ENCODE measurements at places on chromosomes 12 and 14. TPM values are rescaled to one million over a fixed set of nuclear protein-coding genes. Genes with fewer than 3 reads are reported as not detected.

- no peak for DNase-seq
These were observed 10.1 kb downstream of the PPP1CC start for GRCh38 chr12:110732572-110732971.

GRCh38 chr14:77105145-77105939 lies 7.3 kb downstream of the CIPC start:
- no peak for DNase-seq

DNA sequence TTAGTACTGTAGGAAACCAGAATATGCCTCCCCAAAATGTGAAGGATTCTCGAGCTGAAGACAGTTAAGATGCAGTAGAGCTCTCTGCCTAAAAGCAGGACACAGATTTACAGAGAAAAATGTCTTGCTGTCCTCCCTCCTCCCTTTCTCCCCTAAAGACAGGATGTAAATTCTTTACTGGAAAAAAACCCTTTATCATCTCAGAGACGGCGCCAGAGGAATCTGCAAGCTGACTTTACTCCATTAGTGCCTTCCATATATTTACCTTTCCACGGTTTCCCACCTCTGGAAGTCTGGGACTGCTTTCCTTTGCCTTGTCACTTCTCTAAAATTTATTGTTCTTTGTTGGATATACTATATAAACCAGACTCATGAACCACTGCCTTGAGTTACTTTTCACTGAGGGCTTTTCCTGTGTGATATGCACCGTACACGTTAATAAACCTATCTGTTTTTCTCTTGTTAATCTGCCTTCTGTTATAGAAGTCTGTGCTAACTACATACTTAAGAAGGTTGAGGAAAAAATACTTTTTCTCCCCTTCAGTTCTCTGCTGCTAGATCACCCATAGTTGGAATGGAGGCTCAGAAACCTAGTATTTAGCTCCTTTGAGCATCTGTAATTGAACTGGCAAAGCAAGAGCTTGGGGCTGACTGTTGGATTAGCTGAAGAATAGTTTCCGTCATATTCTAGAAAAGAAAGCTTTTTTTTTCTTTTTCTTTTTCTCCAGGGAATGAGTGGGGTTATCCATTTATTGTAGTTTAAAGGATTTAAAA lies 99.9 kb downstream of the RAD51B start:
- no peak for DNase-seq

- no peak for DNase-seq
These were observed 4.7 kb downstream of the GLTP start for GRCh38 chr12:109875572-109876131.

DNA sequence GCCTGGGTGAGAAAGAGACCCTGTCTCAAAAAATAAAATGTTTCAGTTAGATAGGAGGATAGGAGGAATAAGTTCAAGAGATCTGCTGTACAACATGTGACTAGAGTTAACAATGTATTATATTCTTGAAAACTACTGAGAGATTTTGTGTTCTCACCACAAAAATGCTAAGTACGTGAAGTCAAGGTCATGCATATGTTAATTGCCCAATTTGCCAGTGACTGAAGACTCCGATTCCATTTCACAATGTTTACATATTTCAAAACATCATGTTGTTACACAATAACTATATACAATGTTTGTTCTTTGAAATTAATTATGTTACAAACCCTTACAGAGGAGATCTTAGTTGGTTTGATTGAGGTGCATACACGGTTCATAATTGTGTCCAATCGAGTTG lies 52.1 kb downstream of the SLC15A4 start:
- no peak for DNase-seq

- DNase-seq, result no peak
These were observed 4.3 kb downstream of the IRF2BPL start for GRCh38 chr14:77024171-77024691.

DNA sequence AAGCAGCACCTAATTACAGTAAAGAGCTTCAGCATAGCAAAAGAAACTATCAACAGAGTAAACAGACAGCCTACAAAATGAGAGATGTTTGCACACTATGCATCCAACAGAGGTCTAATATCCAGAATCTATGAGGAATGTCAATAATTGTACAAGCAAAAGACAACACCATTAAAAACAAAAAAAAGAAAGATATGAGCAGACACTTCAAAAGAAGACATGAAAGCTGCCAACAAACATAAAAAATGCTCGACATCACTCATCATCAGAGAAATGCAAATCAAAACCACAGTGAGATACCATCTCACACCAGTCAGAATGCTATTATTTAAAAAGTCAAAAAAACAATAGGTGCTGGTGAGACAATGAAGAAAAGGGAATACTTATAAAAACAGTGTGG lies 273.1 kb downstream of the TMTC2 start:
- DNase-seq, result no peak

DNA sequence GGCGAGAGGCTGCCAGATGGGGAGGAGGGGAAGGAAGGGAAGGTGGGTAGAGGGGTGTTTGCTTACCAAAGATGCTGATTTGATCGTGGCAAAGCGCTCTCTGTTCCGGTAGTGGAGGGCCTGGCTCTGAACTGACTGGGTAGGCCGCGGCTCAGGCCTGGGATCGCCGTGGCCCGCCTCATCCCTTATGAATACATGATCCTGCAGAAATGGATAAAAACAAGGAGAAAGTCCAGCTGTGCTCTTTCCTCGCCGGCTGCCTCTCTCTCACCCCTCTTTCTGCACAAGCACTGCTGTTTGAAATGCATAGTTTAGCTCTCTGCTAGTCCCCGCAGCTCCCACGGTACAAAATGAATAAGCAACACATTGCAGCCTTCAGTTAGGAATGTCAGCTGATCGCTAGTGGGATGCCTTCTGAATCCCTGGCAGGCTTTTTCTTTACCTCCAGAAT lies 53.8 kb downstream of the PEBP1 start:
- DNase-seq, result no peak

The TTLL5 gene
- 24.7 TPM for total RNA-seq

The CCDC175 gene
- not detected for total RNA-seq

The ARHGEF40 gene
- 59.7 TPM for total RNA-seq

All from kidney epithelial cell (primary cell).